ENCODE measurements at places on chromosomes 13 and 19.

DNA sequence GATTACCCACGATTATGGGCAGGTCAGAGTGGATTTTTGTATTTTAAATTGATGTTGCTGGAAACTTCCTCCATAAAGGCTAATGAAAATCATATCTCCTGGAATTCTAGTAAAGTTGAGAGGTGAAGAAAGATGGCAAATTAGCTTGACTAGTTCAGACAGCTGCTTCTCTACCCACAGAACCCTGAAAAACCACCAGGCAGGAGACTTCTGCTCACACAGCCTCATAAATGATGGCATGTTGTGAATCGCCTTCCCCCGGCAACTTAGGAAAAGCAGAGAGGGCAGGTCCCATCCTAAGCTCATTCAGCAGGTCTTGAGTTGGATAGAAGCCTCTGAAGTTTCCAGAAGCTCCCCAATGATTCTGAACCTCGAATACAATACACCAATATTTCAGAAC, 87.6 kb upstream of the SLC7A1 start:
- DNase-seq, result no peak

DNA sequence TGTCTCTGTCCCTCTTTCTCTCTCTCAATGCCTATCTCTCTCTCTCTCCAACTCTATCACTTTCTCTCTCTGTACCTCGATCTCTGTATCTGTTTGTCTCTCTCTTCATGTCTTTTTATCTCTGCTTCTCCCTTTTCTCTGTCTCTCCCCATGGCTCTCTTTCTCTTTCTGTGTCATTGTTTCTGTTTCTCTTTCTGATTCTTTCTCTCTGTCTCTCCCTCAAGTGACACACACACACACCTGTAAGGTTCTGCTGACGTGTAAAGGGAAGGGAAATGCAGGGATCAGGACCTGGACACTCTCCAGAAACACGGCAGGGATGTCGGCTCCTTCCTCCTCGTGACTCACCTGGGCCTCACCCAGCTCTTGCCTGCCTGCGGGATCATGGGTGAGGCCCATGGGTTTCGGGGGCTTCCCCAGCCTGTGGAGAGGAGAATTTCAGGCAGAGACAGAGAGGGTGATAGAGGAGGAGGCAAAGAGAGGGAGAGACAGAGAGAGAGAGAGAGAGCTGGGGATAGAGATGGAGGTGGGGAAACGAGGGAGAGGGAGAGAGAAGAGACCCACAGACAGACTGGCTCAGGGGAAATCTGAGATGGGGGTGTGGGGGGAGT, 5.4 kb upstream of the PLAUR start:
- no peak for DNase-seq

GRCh38 chr19:44303976-44304568, 753 bp downstream of the ZNF235 start:
- peak; percentile 3 for DNase-seq

- no peak for DNase-seq
These were observed 5.6 kb downstream of the NDUFS7 start for GRCh38 chr19:1389033-1389940.

- DNase-seq, result no peak
These were observed 228.5 kb upstream of the ARGLU1 start for GRCh38 chr13:106796280-106797047.

- no peak for DNase-seq
These were observed 646.2 kb upstream of the ATXN8OS start for GRCh38 chr13:69461397-69461796.

- DNase-seq, result peak; percentile 81
These were observed 25.0 kb downstream of the SH3GL1 start for GRCh38 chr19:4375164-4376027.

DNA sequence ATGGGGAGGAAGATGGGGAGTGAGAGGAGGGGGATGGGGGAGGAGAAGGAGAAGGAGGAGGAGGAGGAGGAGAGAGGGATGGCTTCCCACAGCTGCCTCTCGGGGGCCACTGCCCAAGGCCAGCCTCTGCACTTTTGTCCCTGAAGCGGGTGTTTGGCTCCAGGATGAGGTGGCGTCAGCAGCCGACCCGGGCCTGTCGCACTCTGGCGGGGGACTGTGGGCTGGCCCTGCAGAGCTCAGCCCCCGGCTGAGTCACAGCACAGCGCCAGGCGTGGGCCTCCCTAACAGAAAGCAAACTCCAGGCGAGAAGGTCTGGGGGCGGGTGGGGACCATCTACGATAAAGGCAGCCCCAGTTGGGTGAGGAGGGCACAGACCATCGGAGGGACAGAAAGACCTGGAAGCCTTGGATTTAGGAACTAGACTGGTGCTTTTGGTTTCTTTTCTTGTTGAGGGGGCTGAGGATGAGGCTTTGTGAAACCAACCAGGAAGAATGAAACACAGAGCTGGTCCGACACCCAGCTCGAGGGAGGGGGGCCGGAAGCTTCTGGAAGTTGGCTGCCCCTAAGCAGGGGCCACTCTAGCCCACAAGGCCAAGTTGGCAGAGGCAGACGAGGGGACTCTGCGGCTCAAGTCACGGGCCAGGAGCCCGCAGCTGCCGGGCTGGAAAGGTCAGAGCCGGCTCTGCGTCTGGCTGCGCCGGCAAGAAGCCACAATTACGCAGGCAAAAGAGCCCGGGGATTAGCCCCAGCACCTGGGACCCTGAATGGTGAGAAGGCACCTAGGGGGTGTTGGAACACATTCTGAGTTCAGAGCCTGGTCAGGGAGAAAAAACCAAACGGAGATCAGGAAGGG, 18.2 kb downstream of the LSM4 start:
- DNase-seq, result peak; percentile 74

DNA sequence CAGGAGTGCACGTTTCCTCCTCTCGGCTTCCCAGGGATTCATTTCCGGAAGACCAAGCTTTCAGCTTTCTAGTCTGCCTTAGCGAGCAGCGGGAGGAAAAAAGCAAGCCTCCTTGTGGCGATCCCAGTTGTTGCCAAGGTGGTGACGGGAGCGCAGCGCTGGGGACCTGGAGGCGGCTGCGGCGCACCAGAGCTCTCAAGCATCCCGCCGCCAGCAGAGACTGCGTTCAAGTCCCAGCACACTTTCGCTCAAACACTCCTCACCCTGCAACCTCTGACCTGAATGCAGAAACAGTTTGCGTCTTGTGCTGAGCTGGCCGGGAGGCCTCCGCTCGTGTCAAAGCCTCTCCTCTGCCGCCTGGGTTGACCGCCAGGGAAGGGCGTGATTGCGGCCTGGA, 4.9 kb downstream of the GSX1 start:
- no peak for DNase-seq

GRCh38 chr13:98853771-98854221, 101.3 kb upstream of the SLC15A1 start:
- peak; percentile 37 for DNase-seq

DNA sequence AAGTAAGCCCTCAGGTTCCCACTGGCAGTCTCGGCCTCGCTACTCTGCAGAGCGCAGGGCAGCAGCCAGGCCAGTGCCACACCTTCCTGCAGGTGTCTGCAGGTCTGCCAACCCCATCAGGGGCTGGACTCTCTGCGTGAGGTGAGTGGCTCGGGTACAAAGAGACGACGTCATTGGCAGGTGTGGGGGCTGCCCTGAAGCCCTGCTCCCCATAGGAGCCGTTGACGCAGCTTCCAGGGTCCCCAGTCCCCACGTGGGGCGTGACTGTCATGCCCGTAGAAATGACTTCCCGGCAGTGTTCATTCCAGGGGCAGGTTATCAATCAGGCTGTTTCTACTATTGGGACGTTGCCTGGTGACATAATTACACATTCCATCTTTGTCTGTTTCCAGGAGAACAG, 15.3 kb upstream of the GJB6 start:
- DNase-seq, result no peak

DNA sequence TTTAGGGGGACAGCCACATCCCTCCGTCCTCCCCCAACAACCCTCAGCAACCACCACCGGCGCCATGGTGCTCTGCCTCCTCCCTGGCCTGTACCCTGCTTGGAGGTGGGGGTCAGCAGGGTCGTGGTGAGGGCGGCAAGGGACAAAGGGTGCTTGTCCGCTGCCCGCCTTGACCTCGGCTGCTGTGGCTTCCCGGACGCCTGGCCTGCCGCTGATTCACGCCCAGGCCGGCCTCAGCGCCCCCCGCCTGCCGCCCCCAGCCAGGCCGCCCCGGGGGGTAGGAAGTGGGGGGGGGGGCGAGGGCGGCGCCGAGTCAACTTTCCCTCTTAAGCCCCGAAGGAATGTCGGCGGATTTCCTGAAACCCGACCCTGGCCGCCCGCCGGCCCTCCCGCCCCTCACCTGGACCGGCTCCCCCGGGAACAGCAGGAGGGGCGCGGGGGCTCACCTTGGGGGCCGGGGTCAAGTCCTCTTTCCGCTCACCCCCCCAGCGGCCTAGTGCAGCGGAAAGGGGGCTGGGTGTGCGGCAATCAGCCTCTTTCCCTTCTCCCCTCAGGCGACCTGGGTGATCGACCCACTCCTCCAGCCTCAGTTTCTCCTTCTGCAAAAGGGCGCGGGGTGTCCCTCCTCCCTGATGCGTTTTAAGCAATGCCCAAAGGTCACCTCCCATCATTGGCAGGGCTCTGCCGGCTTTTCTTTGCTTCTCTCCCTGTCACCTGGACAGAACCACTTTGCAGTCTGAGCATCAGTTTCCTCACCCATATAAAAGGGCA, 1.9 kb upstream of the TMEM59L start:
- no peak for DNase-seq

- no peak for DNase-seq
These were observed 72.9 kb upstream of the IRS2 start for GRCh38 chr13:109859216-109859835.

GRCh38 chr19:44856421-44857083, 10.5 kb downstream of the NECTIN2 start:
- peak; percentile 48 for DNase-seq

- no peak for DNase-seq
These were observed 75.8 kb upstream of the MCF2L start for GRCh38 chr13:112893207-112893569.

DNA sequence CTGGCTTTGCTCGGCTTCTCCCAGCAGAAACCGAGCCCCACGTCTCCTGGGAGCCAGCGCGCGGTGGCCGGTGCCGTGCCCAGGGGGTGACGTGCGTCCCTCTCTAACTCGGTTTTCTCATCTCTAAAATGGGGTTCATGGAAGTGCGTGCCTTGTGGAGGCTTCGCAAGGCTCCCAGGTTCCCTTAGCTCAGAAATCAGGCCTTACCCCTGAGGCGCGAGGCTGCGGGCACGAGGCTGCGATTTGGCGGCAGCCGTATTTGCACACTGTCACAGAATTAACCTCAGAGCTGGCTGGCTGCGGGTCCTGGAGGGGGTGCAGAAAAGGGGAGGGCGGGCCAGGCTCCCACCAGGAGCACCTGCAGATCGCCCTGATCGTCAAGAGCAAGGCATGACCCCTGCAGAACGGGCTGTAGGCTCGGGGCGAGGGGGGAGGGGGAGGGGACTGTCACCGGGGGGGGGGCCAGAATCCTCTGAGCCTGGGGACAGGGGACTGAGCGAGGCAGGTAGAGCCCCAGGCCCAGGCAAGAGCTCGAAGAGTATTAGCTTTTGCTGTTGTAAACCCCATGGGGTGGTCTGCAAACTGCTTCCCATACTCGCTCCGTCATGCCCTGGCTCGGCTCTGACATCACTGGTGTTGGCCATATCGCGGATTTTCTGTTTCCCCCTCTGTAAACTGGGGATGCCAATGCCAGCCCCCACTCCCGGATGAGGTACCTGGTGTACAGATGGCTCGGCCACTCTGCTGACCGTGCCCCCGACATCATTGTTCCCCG, 62.2 kb downstream of the CCNE1 start:
- no peak for DNase-seq

GRCh38 chr19:47190167-47190727, 40.8 kb downstream of the BBC3 start:
- DNase-seq, result peak; percentile 10

- no peak for DNase-seq
These were observed 13.7 kb upstream of the ZNF888 start for GRCh38 chr19:52936954-52937325.

DNA sequence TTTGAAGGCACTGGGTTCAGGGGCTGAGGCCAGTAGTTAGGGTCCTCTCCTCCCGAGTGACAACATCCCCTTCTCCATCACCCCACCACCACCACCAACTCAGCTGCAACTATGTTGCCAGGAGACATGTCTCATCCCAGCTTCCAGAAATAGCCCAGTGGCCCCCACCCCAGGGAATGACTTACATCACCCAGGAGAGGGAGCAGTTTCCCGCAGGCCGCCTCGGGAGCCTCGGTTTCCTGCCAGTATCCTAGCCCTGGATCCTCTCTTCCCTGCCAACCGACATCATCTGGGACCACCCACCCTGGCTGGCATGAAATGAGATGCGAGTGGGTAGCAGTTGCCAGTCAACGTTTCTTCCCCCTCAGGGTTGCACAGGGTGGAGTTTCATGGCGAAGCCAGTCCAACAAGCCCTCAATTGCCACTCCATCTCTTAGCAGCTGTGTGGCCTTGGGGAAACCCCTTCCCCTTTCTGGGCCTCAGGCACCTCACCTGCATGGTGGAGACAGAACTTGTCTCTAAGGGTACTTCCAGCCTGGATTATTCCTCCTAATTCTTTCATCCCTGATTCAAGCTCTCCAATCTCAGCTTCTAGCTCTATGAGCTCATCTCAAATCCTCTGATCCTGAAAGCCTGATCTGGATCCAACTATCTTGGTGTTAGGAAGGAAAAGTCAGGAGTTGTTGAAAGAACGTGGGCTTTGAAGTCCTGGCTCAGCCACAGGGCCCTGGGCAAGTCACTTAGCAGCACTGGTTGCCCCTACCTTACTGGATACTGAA, 3.9 kb upstream of the GSK3A start:
- DNase-seq, result peak; percentile 23

DNA sequence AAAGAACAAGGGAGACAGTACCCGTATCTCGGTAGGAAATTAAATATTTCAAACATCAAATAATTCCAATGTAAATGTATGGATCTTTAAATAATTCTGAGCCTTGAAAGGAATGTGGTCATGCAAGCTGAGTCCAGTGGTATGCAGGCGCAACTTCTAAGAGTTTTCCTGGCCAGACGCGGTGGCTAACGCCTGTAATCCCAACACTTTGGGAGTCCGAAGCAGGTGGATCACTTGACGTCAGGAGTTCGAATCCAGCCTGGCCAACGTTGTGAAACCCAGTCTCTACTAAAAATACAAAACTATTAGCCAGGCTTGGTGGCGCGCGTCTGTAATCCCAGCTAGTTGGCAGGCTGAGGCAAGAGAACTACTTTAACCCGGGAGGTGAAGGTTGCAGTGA, 1.1 kb upstream of the ZNF845 start:
- DNase-seq, result no peak

DNA sequence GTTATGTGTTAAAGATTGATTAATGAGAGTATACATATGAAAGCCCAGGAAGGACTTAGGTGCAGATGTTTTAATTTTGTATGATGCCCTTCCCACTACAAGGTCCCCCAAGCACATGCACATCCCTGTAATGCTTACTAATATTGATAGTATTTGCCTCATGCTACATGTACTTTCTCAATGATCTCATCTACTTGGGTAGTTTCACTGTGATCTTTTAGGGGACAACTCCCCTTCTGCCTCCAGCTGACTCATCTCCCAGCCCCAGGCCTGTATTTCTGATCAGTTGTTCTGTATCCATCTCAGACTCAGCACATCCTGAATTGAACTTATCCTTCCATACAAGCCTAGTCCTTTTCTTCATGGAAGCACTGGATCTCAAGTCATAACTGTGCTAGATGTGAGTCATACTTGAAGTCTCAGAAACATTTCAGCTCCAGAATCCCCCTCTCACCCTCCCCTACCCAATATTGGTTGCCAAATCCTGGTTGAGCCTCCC, 49.4 kb upstream of the INTS6 start:
- no peak for DNase-seq

GRCh38 chr13:50721672-50721992, 121.9 kb downstream of the DLEU7 start:
- no peak for DNase-seq
